CD14-positive monocyte (primary cell): ENCODE measurements at places on chromosomes 3 and 15. TPM values are rescaled to one million over a fixed set of nuclear protein-coding genes. Genes with fewer than 3 reads are reported as not detected.

DNA sequence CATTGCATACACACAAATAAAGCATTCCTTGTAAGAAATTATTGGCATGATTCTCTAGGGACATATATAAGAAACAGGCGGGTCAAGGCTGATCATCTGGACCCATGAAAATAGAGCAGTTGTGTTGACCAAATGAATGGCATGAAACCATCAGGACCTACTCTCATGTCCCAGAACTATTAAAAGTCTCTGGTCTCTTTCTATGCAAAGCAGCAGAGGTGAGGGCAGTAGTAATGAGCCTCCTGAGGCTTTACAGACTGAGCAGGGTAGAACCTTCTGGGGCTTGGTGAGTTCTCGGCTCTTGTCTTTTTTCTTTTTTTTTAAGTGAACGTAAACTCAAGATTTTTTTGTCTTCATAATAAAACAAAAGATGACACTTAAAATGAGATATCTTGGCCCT is 9.3 kb downstream of the GLDN start:
- DNase-seq: no peak

Gene NIPA2
- polyA plus RNA-seq: 49.0 TPM

DNA sequence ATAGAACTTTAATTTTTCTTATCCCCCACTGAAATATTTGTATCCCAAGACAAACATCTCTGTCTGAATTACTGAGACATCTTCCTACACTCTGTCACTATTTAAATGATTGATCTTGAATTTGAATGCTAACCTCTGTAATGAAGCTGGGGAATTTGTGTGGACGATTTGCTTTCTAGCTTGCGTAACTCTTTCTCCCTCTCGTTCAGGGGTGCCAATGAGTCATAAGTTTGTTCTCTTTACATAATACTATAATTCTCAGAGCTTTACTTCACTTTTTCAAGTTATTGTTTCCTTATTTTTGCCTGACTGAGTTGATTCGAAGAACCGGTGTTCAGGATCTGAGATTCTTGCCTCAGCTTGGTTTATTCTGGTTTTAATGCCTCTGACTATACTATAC is 783.3 kb upstream of the CADM2 start:
- DNase-seq: no peak

- no peak for DNase-seq
Observed at GRCh38 chr15:58036579-58036978, 28.9 kb downstream of the ALDH1A2 start.

Gene GOLGA6L25
- not detected for polyA plus RNA-seq

Gene PRSS50
- not detected in 2 replicates for polyA plus RNA-seq

DNA sequence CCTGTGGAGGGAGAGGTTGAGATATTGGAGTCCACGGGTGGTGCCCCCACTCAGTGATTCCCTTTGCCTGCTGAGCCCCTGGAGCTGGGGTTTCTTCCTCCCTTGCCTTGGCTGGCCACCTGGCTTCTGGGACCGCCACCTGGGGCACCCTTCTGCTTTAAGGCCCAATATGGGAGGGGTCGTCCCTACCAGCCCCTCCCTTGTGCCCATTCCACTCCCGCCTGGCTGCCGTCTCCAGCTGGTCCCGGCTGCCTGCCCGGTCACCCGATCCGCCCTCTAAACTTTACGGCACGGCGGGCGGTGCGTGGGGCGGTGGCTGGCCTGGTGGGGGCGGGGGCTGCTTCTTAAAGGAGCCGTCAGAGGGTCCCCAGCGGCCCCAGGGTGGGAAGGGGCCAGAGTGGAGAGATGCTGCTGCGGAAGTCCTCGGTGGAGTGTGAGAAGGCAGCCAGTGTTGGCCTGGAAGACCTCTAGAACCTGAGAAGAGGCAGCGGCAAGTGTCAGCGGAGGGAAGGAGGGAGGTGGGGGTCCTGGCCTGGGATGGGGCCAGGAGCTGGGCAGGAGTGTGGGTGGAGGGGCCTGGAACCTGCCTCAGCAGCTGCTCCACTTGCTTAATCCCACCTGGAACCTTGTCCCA is 1.6 kb upstream of the SEMA3B start:
- DNase-seq: no peak

- DNase-seq: no peak
Observed at GRCh38 chr15:81454024-81454423, 80.0 kb upstream of the TMC3 start.

DNA sequence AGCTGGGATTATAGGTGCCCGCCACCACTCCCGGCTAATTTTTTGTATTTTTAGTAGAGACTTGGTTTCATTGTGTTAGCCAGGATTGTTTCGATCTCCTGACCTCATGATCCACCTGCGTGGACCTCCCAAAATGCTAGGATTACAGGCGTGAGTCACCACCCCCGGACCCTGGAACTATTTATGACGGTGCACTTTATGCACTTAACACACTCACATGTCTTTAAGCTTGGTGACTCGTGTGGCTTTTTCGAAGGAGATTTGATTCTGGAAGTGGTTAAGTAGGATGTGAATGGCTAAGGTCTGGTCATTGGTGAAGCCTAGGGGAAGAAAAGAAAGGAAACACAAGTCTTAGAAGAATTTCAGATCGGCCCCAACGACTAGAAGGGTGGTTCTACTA is 20.3 kb downstream of the BBS4 start:
- DNase-seq: no peak

DNA sequence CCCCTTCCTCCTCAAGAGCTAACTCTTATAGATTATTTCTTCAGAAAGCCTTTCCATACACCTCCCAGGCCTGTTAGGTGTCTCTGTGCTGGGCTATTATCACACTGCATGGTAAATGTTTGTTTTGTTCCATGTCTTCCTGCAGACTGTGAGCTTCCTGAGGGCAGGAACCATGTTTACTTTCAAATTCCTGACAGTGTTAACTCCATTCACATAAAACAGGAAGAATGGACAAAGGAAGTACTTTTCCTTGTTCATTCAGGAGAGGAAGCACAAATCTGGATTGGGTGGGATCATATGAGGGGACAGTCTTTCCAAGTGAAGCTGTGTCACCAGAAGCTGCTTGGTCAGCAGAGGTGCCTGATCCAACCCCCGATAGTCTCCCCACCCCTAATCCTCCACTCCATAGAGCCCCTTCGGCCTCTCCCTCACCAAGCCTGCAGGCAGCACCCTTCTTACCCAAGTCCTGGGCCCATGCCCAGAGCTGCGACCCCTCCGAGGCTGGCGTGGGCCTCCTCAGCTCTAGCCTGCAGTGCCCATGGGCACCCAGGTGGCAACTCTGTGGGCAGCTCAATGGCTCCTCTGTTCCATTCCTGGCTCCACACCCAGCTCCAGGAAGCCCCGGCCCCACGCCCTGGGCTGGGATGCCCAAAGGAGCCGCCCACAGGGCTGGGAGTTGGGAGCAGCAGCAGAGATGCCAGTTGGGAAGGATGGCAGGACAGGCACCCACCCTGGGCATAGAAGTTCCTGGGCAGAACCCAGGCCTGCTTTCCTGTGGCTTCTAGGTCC is 6.9 kb downstream of the SHF start:
- no peak for DNase-seq

DNA sequence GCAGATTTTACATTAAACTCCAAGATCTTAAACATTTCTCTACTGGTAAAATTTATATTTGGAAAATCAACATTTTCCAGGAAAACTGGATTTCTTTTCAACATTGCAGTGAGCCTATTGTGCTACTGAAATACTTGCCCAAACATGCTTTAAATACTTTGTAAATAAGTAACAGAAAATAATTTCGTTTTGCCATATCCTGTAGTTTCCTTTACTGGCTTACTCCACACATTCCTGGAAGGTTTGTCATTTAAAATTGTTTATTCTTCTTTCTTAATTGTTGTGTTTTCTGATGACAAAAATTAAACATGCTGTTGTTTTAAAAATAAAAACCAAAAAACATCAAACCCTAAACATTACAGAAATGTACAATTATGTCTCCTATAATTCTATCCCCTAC is 22.0 kb downstream of the ACAD11 start:
- no peak for DNase-seq

DNA sequence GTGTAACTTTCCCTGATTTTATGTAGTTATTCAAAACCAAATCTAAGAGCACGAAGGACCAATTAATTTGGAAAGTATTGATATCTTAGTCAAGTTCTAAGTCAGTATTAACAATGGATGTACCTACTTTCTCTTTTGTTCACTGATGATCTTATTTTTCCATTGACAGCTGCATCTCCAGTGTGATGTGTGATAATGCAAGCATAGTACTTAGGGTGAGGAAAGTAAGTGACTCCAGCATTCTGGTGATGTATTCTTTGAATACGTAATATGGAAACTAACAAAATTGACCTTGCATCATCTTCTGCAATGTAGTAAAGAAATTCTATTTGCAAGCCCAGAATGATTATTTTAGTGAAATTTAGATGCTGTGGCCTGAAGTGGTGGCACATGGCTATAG is 22.4 kb downstream of the FBXW12 start:
- no peak for DNase-seq

DNA sequence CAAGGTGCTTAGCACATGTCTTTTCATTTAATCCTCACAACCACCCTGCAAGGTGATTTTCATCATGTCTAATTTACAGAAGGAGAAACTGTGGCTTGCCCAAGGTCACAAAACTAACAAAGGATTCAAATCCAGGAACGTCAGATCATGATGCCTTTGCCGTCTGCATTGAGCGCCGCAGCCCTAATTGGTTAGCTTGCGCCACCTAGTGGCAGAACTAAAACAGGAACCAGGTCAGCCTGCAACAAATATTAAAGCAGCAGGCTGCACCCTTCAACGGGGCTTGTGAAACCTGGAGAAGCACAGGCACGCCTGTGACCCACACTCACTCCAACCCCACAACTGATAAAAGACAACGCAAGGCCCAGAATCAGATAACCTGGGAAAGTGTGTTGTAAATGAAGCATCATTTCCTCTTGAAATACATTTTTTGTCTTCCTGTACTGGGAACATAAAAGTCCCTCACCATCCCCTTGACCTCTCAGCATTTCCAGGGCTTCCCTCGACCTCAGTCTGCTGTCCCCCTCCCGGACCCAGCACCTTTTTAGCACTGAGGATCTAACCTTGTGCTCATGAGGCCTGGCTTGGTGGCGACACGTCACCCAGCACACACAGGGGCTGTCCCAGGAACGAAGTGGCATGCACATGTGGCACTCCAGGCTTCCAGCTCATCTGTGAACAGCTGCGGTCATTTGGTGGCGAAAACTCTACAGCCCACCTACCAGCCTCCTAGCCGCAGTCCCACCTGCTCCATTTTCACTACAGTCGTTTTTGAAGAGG is 17.3 kb downstream of the DPH3 start:
- peak; percentile 80 for DNase-seq

Gene CIAO2A
- 261 TPM for polyA plus RNA-seq

- no peak for DNase-seq
Observed at GRCh38 chr15:53710906-53711305, 48.6 kb downstream of the WDR72 start.

Gene SRGAP3
- 0.81 and 1.3 TPM in 2 replicates for polyA plus RNA-seq

- no peak for DNase-seq
Observed at GRCh38 chr3:188198760-188199327, 44.9 kb downstream of the LPP start.

DNA sequence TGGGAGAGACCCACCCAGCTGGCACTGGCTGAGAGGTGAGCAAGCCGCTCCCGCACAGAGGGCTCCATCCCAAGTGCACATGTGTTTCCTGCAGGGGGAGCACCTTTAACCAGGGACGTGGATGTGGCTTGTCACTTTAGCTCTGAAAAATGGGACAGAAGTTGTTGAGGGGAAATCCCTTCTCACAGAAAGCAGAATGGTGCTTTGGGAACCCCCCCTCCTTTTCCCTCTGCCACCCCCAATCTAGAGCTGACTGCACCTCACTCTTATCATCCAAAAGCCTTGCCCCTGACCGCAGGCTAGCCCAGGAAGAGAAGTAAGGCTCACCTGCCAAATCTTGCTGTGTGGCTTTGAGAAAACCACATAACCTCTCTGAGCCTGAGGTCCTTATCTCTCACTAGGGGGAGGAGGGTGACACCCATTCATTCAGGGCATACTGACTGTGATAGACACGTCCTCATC is 77.9 kb downstream of the RPN1 start:
- no peak for DNase-seq

GRCh38 chr3:194265505-194265892 is 85.6 kb downstream of the CPN2 start:
- peak; percentile 3 for DNase-seq

Gene SPPL2A
- polyA plus RNA-seq: 190 TPM

Gene ECE2
- polyA plus RNA-seq: not detected

Gene AADACL2
- not detected for polyA plus RNA-seq

- no peak for DNase-seq
Observed at GRCh38 chr3:147397155-147397874, 9.0 kb downstream of the ZIC4 start.

- no peak for DNase-seq
Observed at GRCh38 chr15:74768099-74768770, 13.6 kb upstream of the CSK start.

DNA sequence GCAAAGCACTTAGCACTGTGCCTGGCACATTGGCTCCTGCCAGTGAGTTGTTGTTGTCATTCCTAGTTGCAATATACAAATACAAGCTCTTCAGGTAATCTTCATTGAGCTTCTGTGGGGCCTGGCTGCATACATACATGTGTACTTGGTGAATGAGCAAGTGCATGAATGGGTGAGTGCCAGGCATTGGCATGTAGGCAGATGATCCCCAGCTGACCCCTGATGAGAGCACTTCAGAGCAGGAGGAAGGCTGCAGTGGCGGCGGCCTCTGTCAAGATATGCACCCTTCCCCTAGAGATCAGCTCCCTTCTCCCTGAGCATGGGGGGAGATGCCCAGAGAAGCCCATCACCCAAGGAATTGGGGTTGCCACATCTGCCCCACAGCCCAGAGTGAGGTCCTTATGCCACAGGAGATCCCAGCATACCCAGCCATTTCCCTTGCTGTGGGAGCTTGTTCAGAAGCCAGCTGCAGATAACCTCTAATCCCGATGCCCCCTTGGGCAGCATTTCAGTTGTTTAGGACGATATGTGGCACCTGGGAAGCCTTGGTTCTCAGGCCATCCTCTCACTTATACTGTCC is 8.8 kb downstream of the CACNA2D3 start:
- no peak for DNase-seq

GRCh38 chr3:125050488-125051090 is 5.2 kb downstream of the HEG1 start:
- no peak for DNase-seq

Gene THRB
- 0.05 TPM in 1 of 2 replicates, not detected in the other for polyA plus RNA-seq

Gene CPNE9
- 0.48 and 0.55 TPM in 2 replicates for polyA plus RNA-seq

DNA sequence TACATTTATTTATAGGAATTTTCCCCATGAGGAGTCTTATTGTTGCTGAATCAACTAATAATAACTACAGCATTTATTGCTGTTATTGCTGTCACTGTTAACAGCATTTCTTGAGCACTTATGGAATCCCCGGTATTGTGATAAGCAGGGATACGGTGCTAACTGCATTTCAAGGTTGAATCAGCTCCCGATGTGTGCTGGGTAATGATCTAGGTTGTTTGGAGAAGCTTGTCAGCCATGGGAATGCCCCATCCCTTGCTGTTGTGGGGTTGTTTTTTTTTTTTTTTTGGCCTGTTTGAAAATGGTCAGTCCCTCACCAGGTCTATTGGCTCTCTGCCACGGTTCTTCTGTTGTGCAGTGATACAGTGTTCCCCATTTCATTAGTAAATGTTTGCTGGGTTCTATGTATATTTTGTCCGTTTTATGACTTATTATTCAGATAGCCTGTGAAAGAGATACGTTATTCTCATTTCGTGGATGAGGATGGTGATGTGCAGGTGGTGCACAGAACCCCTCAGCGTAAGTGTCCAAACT is 48.5 kb downstream of the MED12L start:
- DNase-seq: no peak

Gene TRIM42
- polyA plus RNA-seq: not detected

Gene GOLGA8Q
- polyA plus RNA-seq: not detected

- no peak for DNase-seq
Observed at GRCh38 chr15:61393949-61394348, 164.8 kb upstream of the RORA start.

Gene DNAH12
- polyA plus RNA-seq: 0.03 TPM in 1 of 2 replicates, not detected in the other
